ENCODE measurements at places on chromosomes 16 and 17.

DNA sequence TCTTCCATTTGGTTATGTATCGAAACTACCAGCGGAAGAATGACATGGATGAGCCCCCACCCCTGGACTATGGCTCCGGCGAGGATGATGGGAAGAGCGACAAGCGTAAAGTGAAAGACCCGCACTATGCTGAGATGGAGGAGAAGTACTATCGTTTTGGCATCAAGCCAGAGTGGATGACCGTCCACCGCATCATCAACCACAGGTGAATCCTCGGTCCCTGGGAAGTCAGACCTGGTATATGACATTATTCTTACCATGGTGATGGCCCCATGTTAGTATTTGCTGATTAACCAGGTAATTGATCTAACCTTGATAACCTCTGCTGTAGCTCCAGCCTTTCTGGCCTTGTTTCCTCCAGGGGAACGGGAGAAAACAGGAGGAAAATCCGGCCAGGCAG, 8.5 kb downstream of the CHD3 start:
- no peak for DNase-seq

DNA sequence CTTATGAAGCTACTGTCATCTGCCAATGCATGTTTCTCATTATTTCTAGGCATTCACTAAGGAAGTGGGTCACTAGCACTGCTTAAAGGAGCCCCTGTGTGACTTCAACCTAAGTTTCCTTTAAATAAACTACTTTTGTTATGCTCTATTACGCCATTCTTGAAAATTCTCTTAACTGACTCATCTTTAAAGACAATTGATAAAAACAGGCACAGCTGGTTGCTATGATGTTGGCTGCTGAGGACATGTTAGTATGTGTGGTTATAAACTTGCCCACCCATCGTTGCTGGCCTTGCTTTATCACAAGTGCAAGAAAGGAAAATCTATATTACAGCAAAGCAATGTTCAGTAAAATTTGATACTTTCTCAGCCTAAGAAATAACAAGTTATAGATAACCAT, 75.8 kb upstream of the CNTNAP4 start:
- no peak for DNase-seq

DNA sequence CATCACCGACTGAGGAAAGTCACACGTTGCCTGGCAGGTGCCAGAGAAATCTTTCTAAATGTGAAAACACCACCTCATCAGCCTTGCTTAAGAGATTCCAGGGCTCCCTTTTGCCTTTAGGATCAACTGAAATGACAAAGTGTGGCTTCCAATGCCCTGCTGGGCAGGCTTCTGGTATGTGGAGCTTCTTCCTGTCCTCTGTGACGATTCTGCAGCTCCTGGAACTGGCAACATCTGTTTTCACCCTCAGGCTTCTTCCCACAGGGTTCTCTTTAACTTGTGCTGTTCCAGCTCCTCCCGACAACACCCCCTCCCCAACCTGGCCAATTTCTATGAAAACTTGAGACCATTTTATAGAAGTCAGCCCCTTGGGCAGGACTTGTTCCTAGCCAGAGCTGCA, 4.8 kb upstream of the ZDHHC1 start:
- DNase-seq = no peak

- no peak for DNase-seq
Observed at GRCh38 chr16:89900885-89901284, 17.8 kb upstream of the MC1R start.

GRCh38 chr16:47150067-47150466, 6.3 kb upstream of the NETO2 start:
- no peak for DNase-seq

DNA sequence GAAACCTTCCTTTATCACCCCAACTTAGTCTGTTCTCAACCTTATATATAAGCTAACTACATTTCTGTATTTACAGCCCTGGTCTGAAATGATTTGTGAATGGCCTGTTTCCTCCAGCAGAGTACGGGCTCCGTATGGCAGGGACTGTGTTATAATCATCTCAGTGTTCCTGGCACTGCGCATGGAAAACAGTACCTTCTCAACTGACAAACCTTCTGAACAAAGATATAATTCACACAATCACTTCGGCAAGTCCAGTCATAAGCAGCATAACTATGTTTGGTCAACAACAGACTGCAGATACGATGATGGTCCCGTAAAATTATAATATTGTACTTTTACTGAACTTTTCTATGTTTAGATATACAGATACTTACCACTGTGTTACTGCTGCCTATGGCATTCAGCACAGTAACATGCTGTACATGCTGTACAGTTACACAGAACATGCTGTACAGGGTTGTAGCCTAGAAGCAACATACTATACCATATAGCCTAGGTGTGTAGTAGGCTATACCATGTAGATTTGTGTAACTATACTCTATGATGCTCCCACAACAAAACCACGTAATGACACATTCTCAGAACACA, 30.0 kb downstream of the ANKFY1 start:
- DNase-seq = no peak

DNA sequence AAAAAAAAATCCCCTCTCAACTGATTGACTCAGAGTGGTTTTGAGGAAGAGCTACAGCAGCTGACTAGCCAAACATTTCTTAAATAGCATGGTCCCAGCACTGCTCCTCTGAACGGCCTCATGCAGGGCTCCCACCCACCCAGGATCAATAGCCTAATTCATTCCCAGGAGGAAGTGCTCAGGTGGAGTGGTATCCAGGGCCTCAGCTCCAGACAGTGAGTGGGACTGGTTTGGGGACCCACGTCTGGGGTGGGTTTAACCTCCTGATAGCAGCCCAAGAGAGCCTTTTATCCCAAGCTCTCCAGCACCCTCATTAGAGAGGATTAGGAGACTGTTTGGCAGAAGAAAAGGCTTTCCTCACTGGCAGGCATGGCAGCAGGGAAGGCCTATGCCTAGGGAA, 68.5 kb upstream of the CDH5 start:
- DNase-seq = no peak

GRCh38 chr17:73924114-73924908, 279.2 kb upstream of the RPL38 start:
- DNase-seq = no peak

- peak; percentile 29 for DNase-seq
Observed at GRCh38 chr17:65099941-65100315, 37.2 kb upstream of the RGS9 start.

GRCh38 chr17:75950421-75950820, 9.6 kb upstream of the FBF1 start:
- DNase-seq = no peak

- no peak for DNase-seq
Observed at GRCh38 chr17:49646391-49647255, 31.3 kb downstream of the SPOP start.

GRCh38 chr17:40819528-40820125, 2.8 kb downstream of the KRT10 start:
- no peak for DNase-seq

All from stimulated activated CD8-positive, alpha-beta memory T cell treated with anti-CD3 and anti-CD28 coated beads, Interleukin-7, amount 100 ng/mL, for 1 hour (primary cell).